Anterior cingulate cortex (tissue), 58 donors: ENCODE measurements at places on chromosomes 7 and 10.

GRCh38 chr7:138023618-138024342, 21.9 kb upstream of the CREB3L2 start:
- no peak for DNase-seq

DNA sequence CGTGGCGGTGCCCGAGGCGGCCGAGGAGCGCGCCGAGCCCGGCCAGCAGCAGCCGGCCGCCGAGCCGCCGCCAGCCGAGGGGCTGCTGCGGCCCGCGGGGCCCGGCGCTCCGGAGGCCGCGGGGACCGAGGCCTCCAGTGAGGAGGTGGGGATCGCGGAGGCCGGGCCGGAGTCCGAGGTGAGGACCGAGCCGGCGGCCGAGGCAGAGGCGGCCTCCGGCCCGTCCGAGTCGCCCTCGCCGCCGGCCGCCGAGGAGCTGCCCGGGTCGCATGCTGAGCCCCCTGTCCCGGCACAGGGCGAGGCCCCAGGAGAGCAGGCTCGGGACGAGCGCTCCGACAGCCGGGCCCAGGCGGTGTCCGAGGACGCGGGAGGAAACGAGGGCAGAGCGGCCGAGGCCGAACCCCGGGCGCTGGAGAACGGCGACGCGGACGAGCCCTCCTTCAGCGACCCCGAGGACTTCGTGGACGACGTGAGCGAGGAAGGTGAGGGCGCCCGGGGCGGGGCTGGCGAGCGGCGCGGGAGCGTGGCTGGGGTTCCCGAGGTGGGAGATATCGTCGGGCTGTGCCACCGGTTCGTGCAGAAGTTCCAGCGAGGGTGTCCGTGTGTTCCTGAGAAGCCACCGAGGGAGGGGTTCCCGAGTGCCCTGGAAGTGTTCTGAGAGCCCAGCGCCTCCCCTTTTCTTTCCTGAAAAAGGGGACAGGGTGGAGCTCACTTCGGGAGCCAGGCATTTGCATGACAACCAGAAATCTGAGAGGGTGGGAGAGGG, 495 bp downstream of the EIF3B start:
- no peak for DNase-seq

GRCh38 chr7:136114966-136115762, 138.0 kb upstream of the MTPN start:
- DNase-seq: no peak

DNA sequence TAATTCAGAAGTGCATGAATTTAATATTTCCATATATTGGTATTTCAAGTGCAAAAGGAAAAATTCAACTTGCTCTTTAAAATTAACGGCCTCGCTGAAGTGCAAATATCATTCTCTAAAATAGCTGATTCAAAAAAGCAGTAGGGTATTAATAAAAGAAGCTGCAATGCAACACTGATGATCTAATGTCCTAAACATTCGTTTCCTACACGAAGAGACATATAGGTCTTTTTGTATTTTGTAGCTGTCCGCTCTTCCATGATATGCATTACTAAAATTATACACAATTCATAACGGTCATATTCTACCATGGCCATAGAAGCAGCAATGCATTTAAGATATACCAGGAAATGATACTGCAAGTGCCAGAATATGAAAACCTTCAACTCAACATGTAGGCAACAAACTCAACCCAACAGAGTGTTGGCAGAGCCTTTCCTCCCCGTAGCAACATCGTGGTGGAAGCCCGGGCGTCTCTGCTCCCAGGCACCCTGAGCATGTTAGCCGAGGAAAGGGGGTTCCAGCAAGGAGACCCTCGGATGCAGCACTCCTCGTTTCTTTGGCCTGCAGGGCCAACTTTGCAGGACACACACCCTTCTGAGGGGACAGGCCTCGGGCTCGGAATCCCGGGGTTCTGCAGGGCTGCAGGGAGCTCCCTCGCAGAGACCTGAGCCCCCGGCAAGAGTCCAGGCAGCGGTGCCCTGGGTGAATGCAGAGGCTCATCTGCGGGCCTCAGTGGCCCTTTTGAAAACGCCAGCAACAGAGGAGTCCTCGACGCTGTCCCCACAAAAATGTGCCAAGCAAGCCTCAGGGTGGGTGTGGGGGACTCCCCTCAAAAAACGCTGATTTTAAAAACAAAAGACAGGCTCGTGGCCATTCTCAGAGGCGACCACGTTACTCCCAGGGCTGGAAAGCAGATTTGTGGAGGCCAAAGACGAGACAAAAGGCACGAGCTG, 1.6 kb downstream of the FAM171A1 start:
- no peak for DNase-seq

DNA sequence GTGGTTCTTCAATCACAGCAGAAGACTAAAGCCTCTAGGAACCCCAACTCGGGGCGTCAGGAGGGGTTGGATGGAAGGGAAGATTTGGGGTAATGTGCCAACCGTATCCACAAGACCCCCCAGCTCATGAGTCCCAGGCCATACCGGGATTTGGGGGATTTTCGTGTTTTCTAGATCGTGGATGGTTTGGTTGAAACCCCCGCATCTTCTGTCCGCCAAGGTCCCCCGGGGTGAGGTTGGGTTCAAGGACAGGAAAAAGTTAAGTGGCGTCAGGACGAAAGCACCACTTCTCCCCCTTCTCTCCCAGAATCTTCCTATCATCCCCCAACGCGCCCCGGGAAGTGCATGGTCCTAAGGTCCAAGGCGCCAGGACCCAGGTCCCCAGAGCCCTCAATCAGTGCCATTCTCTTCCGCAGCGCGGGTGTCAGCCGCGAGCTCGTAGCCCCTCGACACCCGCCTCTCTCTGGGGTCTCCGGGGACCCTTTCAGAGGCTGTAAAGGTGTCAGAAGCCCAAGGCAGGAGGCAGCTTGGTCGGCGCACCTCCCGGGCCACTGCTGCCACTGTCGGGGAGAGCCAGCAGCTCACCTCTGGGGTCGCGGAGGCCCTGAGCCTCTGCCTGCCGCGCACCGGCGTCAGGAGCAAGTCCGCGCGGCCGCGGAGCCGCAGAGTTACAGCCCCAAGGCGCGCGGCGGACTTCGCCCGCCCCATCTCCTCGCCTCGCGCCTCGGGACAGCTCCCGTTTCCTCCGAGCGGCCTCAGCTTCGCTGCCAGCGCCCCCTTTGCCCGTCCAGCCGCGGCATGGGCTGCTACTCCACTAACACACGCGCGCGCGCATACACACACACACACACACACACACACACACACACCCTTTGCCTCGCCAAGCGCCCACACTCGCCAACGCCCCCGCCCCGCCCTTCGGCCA, 1.5 kb downstream of the MKX start:
- no peak for DNase-seq

GRCh38 chr7:33842150-33842549, 63.2 kb upstream of the BMPER start:
- no peak for DNase-seq

DNA sequence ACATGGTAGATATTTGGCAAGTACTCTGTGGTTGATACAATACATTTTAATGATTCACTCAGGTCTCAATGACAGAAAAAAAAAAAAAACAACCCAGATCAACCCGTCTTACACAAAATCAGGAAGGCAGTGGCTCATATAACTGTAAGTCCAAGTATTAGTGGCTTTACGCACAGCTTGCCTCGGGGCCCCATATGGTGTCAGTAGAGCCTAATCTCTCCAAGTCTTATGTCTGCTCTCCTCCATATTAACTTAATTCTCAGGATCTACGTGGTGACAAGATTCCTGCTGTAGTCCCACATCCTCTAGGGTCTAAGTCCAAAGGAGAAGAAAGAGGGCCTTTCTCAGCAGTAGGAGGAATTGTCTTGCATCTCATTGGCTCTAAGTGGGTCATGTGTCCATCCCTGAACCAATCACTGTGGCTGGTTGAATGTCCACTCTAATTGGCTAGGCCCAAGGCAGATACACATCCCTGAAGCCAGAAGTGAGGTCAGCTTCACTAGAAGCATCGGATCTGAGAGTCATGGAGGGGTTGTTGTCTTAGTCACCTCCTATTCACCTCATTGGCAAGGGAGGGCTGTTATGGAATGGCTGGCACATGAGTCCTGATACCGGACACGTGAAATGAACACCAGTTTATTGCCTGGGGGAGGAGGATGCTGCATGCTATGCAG, 20.5 kb upstream of the PLPP4 start:
- no peak for DNase-seq

DNA sequence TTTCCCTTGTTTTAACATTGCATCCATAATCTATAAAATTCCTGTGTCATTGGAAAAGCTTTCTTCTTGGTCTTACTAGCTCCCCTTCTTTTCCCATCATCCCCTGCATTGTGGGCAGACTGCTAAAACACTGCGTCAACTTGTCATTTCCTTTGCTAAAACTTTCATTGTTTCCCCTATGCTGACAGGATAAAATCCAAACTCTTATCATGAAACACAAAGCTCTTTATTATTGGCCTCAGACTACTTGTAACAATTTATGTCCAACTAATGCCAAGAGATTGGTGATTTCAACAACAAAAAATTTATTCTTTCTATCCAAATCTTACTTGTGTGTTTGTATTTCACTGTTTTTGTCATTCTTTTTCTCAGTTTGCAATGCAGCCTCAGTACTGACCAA, 339.1 kb downstream of the HGF start:
- DNase-seq: no peak

GRCh38 chr7:90688810-90689209, 92.7 kb downstream of the CDK14 start:
- no peak for DNase-seq

DNA sequence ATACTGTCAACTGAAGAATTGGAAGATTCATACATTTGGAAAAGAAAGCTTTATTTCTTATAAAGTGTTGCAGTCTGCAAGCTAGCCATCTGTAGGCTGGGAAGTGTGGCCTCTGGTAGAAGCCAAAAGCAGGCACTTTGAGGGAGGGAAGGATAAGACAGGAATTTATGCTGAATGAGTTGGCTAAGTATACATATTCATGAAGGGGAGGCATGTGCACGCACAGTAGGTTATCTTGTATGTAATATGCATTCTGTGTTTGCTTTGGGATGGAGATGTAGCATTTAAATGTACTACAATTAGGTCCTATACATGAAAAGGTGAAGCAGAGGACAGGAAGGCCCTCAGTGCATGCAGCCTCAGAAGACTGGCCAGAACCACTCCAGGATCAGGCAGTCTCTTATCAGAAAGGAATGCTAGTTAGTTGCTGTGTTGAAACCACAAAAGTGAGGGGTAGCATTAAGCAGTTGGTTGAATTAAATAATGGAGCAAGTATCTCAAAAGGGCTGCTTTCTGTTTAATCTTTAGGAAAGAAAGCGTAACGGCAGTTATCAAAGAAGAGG, 40.9 kb downstream of the MYO3A start:
- DNase-seq: no peak

GRCh38 chr7:119974972-119975371, 298.0 kb upstream of the KCND2 start:
- no peak for DNase-seq

DNA sequence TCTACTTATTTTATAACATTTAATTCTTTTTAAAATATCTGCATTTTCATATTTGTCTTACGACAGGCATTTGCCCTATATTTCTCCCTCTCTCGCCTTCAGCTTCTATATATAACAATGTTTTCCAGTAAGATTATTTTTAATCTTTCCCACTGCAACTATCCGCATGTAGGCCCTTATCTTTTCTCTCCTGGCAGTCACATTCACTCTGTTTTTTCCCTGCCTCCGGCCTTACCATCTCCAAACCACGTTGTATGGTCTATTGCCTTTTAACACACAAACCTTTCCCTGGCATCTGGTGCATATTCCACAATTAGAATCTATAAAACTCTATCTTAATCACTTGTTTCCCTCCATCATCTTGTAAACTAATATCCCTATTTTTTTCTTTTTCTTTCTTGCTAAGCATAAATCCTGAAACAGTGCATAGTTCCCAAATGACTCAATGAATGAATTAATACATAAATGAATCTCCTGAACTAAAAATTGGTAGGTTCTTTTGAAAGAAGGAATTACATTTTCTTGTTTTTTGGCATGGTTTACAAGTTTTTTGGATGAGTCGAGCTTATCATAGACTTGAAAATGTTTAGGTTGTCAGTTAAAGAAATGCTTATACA, 173.2 kb downstream of the SEMA3A start:
- DNase-seq: no peak
